Tongue (tissue), 3 donors: ENCODE measurements at places on chromosomes 2 and 18. TPM values are rescaled to one million over a fixed set of nuclear protein-coding genes. Genes with fewer than 3 reads are reported as not detected.
A peak's percentile ranks its signal among the peaks of the same experiment; 100 is the strongest.

The POTEF gene
- not detected for total RNA-seq

DNA sequence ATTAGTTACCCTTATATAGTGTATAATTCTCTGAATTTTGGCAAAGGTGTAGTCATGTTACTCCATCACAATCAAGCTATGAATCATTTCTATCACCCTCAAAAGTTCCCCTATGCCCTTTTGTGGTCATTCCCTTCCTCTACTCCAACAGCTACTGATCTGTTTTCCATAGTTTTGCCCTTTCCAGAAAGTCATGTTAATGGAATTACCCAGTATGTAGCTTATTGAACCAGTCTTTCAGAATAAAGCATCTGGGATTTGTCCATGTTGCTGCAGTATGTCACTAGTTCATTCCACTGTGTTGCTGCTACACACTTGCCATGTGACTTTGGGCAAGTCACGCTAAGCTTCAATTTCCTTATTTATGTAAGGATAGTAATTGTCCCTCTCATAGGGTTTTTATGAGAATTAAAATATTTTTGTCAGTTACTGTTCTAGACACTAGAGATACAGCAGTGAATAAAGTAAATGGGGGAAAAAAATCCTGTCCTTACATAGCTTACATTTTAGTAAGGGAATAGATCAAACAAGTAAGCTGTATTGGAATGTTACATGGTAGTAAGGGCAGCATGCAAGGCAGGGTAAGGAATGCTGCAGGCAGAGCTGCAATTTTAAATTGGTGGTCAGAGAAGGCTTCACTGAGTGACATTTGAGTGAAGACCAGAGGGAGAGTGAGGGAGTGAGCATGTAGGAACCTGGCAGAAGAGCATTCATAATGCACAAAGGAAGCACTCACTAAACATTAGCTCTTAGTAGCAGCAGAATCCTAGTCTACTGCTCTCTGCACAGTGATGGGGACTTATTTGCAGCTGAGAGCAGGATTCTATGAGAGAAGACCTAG, 80.3 kb upstream of the TSPYL6 start:
- no peak for DNase-seq

DNA sequence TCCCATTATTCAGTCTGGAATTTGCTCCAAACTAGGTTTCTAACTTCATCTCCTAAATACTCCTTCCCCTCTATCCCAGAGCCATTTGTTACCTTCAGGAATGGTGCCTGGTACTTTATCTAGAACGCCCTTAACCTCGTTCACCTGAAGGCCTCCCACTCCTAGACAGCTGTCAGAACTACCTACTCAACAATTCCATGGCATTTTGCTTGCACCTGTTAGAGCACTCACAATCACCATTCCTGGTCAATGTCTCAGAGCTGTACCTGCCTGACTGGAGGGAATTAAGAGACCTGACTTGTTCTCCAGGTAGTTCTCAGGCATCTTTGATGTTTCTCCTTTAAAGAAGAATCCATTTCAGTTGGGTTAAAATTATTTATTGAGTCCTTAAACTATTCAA, 88.9 kb downstream of the GAREM1 start:
- no peak for DNase-seq

The PSMA8 gene
- not detected for total RNA-seq

The TBR1 gene
- not detected for total RNA-seq

DNA sequence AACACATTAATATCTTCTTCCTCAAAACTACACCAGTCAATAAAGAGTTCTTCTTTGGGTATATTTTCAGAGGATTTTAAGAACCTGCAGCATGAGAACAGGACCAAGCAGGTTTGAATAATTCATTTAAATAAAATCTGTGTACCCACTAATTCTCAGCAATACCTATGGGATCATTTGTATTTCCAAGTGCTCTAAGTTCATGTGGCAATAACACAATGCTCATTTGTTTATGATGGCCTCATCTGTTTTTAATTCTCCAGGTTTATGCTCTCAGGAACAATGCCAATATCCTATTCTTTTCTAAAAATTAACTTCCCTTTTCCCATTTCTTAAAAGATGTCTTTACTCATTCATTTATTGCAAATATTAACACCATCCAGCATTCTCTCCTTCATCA, 264.7 kb downstream of the METTL4 start:
- DNase-seq = no peak

GRCh38 chr2:13056259-13056843, 339.6 kb downstream of the TRIB2 start:
- DNase-seq = peak; percentile 38

GRCh38 chr2:177523781-177524180, 131.2 kb downstream of the AGPS start:
- no peak for DNase-seq

DNA sequence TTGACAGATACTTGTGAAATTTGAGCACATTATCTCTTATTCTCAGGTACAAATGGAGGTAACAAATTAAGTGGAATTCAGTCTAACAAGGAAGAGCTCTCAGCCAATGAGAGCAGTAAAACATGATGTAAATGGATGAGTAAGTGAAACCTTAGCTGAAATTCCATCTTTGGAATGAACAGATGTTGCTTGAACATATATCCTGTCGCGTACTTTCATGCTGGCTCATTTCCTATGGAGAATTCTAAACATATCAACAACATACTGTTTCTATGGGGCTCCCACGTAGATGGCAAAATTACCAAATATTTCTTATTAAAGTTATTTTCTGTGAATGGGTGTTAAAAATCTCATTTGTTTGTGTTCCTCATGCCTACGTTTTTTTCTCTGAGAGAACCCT, 256.3 kb upstream of the LINC00305 start:
- peak; percentile 45 for DNase-seq
